Nephron progenitor cell (in vitro differentiated cells): ENCODE measurements at places on chromosomes 11 and 22.
A peak's percentile ranks its signal among the peaks of the same experiment; 100 is the strongest.

- DNase-seq = no peak
These were observed 427.0 kb upstream of the DDI1 start for GRCh38 chr11:103609117-103610066.

DNA sequence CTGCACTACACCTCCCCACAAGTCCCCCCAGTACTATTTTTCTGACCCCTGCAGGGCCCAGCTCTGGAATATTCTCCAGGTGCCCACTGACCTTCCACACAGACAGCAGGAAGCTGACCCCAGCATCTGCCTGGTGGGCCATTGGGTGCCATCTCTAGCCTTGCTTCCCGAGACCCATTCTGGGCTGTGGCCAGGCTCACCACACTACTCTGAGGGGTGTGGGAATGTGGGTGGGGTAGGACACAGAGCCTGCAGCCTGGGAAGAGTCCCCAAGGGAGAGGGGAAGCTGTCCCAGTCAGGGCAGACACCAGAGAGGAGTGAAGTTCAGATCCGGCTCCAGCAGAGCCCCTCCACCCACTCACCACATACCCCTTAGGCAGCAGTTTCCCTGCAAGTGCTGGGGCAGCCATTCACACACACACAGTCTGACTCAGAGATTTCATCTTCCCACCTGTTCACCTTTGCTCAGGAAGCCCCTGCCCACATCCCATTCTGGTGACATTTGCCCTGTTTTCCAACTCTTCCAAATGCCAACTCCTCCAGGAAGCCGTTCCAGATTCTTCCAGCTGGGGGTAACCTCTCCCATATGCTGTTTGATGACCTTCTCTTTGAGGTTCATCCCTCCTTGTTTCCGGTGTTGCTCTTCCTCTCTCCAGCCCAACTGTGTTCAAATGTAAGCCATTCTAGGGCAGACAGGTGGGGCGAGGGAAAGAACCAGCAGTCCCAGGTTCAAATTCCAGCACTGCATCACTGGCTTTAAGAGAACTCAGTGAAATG lies 1.9 kb downstream of the SLCO2B1 start:
- DNase-seq = no peak

- DNase-seq = no peak
These were observed 326.5 kb downstream of the BUD13 start for GRCh38 chr11:116446048-116446941.

- DNase-seq = no peak
These were observed 450.0 kb downstream of the MIAT start for GRCh38 chr22:27107386-27107785.

DNA sequence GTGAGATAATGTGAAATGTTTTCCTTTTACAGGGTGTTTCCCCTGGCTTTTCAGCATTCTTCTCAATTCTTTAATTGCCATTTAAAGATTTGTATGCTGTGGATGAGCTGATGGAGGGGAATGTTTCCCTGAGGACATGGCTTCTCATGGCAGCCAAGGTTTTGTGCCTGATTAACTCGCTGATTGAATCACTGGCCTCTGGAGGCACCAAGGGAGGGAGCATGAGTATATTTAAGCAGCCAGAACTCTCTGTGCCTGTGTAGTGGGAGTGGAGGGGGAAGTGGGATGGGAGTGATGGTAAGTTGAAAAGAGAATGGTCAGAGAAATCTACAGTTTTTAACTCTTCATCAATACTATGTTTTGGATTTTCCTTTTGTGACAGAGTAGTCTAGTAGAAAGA lies 88.7 kb downstream of the STIM1 start:
- no peak for DNase-seq

DNA sequence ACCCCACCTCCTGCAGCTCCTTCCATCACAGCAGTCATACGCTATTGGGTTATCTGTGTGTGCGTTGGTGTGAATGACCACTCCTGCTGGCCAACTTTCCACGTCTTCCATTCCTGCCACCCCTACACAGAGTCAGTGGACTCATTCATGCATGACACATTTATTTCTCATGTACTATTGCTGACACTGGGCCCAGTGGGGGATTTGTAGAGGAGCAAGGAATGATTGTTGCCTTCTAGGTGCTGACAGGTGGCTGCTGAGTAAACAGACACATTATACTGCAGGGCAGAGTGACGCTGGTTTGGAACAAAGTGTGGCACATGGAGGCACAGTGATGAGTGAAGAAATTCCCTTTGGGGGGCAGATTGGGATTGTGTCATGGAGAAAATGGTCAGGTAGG lies 113.9 kb downstream of the CCDC81 start:
- no peak for DNase-seq

GRCh38 chr11:95088946-95089619 lies 563 bp upstream of the ENDOD1 start:
- no peak for DNase-seq

DNA sequence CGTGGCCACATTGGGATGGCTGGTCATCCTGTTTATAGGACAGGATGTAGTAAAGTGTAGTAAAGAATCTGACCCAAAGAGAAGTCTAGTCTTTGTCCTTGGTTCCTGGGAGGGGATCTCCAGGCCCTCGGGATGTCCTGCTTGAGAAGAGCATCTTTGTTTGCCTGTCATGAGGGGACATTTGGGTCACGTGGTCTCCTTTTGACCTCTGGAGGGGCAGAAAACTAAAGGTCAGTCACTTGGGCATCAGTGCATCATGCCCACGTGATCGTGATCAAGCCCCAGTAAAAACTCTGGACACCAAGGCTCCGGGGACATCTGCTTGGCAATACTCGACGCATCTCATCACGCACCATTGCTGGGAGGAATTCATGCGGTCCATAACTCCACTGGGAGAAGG lies 9.1 kb downstream of the SMIM38 start:
- DNase-seq = no peak

GRCh38 chr22:27925331-27925730 lies 6.3 kb upstream of the PITPNB start:
- no peak for DNase-seq

DNA sequence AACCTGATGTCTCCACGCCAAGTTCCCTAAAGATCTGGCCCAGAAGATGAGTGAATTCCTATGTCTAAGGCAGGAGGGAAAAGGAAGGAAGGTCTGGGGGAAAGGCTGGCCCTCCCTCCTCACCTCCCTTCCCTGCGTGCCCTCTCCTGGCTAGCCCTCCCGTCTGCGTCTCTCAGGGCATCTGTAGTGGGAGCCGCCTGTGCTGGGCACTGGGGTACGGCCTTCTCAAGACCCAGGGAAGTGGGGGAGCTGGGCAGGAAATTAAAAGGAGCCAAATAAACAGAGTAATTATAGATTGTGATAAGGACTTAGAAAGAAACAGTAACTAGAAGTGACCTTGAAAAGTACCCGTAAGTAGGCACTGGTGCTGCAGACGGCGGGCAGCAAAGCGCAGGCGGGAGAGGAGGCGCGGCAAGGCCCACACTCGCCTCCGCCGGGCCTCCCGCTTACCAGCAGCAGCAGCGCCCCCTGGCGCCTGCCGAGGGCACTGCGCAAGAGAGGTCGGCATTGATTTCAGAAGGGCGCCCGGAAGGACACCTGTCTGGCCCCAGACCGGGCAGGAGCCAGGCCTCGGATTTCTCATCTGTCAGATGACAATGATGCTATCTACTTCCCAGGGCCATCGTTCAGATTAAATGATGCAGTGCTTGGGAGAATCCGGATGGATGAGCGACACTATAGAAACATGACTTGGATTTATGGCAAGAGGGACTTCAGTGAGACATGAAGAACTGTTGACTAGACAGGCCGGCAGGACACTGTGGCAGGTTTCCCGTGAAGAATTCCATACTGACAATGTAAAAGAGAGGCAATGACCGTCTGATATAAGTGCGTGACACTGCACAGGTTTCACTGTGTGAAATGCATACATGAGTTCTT lies 7.3 kb downstream of the KCNJ1 start:
- DNase-seq = peak; percentile 87

- DNase-seq = no peak
These were observed 32.9 kb downstream of the SMCO4 start for GRCh38 chr11:93510196-93510873.

- no peak for DNase-seq
These were observed 1.2 kb downstream of the C2CD2L start for GRCh38 chr11:119108146-119108856.

- peak; percentile 28 for DNase-seq
These were observed 889 bp upstream of the DMC1 start for GRCh38 chr22:38570779-38571364.

- DNase-seq = peak; percentile 25
These were observed 15.0 kb upstream of the YWHAH start for GRCh38 chr22:31929167-31929930.

DNA sequence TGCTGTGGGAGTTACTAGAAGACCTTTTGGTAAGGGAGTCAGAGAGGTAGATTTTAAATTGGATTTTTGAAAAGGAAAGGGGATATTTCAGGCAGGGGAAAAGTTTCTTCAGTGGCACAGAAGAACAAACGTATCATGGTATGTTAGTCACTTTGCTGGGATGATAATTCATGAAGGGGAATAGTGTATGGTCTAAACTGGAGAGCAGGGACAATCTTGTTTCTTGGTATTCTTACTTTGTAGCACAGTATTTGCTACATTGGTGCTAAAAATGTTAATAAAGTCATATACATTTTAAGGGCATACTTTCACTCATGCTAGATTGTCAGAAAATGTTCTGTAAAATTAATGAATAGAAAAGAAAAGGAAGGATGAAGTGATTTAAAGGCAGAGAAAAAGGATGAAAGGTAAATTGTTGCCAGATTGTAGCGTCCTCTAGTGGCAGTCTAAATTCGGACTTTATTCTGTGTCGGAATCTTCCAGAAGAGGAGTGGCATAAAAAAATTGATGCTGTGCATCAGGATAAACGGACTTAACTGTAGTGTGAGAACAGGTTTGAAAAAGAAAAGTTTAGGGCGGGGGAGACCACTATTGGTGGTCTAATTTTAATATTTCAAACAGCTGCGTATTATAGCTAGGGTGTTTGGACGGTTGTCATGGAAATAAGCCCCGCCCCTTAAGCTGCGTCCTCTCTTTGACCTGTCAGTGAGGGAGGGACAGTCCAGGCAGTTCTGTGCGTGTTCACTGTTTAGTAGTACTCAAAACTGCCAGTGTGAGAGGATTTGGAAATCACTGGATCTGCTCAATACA lies at the start of gene BCO2:
Gene BCO2, plus strand, starts transcription at position 724 of the 810 bp plus-strand sequence. CDS start 90 bp downstream, outside the sequence.
- peak; percentile 90 for DNase-seq

DNA sequence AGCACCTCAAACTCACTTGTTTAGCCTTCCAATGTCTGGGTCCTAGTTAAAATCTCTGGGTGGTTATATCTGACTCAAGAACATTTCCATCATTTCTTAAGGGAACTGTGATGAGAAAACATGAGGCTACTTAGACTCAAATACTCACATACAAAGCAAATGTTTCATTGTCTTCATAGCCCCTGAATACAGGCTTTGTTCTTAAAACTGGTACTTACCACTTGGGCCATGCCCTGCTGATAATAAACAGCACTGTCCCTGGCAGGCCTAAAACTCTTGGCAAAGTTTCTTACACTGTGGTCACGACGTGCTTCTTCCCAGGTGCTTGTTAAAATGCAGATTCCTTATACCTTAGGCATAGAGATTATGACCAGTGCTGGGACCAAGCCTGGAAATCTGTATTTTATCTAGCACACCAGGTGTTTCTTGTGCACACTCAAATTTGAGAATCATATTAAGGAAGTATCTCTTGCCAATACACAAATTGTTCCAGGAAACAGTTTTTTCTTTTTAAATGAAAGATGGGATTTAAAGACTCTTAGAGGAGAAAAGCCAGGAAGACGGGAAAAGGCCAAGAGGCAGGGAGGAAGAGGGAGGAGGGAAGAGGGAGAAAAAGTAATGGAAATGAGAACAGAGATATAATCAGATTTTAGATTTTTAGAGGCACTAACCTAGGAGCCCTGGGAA lies 287.9 kb upstream of the MPPED2 start:
- DNase-seq = no peak

DNA sequence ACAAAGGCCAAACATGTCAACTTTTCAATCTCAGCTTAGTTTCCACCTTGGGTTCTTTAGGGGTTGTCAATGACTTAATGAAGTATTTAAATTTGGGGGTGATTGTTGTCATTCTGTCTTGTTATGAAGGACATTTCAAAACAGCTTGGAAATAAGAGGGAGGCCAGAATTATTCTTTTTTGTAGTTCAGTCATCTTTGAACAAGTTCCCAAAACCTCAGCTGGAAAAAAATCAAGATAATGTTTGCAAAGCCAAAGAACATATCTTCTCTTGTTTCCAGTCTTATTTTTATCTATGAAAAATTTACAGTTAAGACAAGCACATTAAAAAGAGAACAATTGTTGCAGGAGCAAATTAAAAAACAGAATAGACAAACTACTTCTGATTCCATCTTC lies 612.8 kb downstream of the INSC start:
- DNase-seq = no peak

DNA sequence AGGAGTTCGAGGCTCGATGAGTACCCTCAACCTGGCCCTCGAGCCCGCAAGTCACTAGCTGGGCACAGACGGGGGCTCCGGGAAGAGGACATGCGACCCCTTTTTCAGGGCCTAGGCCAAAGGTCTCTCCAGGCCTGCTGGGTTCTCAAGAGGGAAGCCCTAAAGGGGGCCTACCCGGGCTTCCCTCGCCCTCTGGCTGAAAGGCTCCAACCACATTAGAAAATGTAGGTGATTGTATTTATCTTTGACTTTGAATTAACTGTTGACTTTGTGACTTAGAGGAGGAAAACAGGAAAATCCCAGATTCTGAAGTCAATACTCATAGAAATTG lies 7.3 kb upstream of the PAX6 start:
- no peak for DNase-seq

- peak; percentile 51 for DNase-seq
These were observed 132.6 kb upstream of the HSD17B12 start for GRCh38 chr11:43547889-43548381.
